ENCODE measurements at places on chromosomes 13 and 19.
A peak's percentile ranks its signal among the peaks of the same experiment; 100 is the strongest.

GRCh38 chr13:65999411-65999810, 1230.7 kb downstream of the PCDH9 start:
- DNase-seq: no peak

GRCh38 chr19:30340771-30341561, 31.2 kb upstream of the ZNF536 start:
- DNase-seq: no peak

DNA sequence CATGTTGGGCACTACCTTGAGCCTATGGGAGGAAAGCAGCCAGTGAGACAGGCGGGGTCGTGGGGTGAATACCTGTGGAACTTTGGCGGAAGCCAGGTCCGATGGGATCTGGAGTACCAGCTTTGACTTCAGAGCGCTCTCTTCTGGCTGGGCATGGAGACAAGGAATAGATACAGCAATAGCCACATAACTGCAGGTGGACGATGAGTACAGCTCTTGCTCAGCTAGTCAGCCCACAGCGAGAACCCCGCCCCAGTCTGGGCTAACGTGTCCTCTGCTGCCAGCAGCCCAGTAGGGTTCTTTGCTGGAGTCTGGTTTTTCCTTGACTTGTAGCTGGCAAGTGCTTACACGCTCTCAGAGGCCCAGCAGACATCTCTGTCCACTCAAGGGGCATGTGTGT, 83.4 kb downstream of the SIPA1L3 start:
- no peak for DNase-seq

DNA sequence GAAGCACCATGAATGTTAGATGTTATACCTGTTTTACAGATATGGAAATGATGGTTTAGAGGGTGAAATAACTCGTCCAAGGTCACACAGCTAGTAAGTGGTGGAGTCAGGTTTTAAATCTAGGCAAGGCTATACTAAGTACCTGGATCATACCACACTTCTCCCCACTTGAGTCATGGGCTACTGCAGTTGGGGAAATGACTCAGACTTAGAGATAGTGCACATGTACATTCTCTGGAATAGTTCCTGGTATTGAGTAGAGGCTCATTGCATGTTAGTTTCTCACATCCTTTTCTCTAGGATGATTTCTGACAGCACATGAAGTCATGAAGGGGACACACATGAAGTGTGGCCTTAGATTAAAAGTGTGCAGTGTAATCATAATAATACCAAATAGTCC, 76.2 kb upstream of the TNFSF11 start:
- DNase-seq: peak; percentile 14

GRCh38 chr19:16441661-16442162, 30.1 kb downstream of the EPS15L1 start:
- DNase-seq: peak; percentile 50

DNA sequence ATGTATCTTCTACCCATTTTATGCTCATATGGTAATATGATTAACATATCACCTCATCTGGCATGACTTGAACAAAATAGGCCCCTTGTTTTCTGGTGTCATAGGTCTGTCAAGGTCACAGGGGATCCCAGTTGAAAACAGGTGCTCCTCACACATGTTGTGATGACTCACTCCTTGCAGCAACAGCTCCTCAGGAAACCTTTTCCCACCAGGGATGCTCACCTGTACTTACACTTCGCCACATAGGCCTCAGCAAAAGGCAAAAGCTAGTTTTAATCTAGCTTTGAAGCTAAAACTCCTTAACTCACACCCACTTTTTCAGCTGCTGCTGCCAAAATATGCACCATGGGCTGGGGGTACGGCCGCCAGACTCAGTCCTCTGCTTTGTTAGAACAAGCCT, 110.0 kb upstream of the SOX21 start:
- DNase-seq: no peak

- no peak for DNase-seq
Observed at GRCh38 chr19:33208371-33208895, 14.3 kb downstream of the LRP3 start.

DNA sequence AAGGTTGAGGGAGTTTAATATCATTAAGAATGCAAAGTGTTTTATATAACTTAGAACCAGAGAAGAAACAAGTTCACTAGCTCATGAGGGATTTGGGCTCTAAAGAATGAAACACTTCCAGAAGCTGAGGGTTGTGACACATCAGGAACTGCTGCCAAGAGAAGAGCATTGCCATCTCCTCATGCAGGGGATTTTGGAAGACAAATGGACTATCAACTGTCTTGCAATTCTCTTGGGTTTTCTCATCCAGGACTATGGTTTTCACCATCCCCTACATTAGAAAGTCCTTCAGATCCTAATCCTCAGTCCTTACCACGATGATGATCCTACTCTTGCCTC, 59.7 kb upstream of the KL start:
- DNase-seq: no peak

- peak; percentile 82 for DNase-seq
Observed at GRCh38 chr19:29528350-29528945, 2.7 kb downstream of the VSTM2B start.

DNA sequence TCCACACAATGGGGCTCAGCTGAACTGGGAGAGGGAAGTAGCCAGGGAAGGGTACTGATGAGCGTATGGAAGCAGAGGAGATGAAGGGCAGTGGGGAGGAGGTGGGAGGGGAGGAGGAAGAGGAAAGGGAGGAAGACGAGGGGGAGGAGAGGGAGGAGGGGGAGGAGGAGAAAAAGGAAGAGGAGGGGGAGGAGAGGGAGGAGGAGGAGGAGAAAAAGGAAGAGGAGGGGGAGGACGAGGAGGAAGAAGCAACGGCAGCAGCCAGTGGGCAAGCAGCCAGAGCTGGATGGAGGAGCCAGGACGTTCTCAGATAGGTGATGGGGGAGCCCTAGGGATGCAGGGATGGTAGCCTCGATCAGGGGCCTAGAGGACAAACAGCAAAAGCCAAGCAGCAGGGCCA, 5.6 kb downstream of the CERS4 start:
- no peak for DNase-seq

DNA sequence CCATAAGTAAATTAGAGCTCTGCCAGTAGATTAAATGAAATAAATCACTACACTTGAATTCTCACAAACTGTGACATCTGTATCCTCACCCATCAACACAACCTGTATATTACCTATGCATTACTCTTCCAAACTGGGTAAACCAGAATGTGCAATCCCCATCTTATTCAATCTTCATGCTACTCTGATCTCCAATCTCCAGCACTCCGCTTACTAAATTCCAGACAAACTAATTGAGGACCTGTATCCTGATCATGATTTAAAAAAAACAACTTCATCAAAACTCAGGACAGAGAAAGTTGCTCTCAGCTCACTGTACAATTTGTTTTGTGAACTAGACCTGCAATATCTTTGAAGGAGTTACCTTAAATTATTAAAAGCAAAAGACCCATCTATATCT, 74.4 kb downstream of the FOXO1 start:
- DNase-seq: no peak

GRCh38 chr19:13817615-13818371, 22.6 kb downstream of the ZSWIM4 start:
- DNase-seq: no peak

DNA sequence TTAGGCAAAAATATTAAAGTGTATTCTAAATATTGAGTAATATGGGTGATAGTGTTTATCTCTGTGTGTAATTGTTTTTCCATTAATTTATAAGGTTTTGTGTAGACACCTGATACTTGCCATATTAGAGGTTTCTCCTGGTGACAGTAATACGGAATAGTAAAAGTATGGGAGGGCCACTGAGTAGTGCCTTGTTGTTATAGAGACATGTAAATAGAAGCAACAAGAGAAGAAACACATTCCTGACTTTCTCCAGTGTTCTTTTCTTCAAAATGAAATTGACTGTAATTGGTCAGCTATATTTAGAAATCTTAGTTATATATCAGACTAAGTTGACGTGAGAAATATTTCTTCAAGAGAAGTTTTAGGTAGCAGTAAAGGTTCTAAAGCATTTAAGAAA, 18.5 kb downstream of the RNASEH2B start:
- no peak for DNase-seq

DNA sequence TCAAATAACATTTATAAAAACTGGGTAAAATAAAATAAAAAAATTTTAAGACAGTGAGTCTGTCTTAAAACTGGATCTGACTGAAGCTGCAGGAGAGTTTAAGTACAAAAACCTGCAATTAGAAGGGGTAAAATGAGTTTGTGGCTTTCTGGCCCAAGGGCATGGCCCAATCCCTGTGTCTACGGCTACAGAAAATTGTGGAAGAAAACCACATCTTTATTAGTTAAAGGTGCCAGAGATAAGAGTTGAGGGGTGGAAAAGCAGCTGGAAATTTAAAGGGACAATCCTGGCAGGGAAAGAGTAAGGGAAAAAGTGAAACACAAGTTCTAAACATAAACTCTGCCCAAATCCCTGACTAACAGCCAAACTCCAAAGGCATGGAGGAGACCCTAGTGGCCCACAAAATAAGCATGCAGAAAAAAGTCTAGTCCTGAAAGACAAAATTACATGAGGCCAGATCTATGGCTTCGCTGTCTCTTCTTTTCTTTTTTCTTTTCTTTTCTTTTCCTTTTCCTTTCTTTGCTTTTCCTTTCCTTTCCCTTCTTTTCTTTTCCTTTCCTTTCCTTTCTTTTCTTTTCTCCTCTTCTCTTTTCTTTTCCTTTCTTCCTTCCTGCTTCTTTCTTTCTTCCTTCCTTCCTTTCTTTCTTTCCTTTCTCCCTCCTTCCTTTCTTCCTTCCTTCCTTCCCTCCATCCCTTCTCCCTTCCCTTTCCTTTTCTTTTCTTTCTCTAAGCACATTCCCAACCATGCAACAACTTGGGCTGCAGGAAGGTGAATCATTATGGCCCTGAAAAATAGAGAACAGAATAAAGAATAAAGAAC, 23.5 kb upstream of the DLEU7 start:
- DNase-seq: no peak

DNA sequence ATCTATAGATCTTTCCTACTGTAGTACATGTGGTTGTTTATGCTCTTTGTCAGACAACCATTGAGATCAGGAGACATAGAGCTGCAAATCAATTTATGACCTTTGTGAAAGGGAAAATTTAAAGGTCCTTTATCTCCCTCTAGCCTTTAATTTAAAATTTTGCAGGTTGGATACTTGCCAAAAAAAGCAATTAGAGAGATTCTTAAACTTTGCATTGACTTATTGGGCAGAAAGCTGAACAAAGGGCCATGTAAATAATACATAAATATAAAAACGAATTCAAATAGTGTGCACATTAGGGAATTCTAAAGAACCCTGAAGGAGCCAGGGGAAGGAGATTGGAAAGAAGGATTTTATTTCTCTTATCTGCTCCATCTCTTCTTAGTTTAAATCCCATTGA, 22.0 kb upstream of the RB1 start:
- no peak for DNase-seq

DNA sequence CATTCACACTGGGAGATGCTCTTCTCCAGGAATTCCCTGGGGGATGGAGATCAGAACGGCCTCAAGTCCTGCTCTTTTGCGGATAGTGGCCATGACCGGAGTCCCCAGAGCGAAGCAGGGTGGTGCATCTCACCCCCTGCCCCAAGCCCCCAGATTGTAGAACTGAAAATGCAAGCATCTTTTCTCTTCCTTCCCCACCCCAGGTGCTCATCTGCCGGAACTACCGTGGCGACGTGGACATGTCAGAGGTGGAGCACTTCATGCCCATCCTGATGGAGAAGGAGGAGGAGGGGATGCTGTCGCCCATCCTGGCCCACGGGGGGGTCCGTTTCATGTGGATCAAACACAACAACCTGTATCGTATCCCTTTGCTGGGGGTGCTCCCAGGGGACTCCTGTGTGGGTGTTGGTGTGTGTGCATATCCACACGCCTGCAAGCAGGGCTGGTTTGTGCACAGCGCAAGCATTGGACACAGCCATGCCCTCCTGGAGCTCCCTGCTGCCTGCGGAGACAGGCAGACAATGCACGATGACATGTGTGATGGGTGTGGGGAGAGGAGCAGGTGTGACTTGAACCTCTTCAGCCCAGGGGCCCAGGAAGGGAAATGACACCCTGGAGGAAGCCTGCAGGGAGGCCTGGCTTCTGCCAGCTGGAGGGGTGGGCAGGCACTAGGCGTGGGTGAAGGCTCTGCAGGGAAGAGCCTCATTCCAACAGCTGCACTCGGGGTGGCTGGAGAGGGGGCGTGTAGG, 5.7 kb downstream of the AP1M1 start:
- no peak for DNase-seq

DNA sequence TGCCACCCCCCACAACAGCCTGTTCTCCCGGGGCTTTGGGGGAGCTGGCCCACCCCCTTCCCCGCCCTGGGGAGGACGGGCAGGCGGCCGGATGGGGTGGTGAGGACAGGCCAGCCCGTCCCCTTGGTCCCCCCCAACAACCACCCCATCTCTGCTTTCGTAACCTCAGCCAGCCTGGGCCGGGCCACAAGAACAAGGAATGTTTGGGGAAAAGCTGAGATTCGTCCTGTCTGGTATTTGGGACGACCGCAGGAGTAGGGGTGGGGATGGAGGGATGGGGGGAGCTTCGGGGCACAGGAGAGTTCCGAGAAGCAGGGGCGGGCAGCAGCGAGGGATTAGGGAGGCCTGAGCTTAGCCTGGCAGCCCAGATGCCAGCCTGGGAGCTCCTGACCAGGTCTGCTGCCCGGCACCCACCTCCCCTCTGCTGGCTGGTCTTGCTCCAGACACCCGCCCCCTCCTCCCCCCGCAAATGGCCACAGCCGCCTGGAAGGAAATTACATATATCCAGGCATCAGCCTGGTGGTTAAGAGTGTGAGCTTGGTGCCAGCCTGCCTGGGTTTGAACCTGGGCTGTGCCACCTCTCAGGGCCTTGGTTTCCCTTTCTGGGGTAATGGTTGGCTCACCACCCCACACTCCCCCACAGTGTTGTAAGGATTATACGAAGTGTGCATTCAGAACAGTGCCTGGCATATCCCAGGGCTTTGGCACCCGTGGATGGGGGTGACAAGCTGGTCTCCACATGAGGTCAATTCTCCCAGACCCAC, at the start of gene PODNL1:
TSS of gene PODNL1 (minus strand) at position 117 of the 764 bp plus-strand sequence. CDS start 236 bp downstream, outside the sequence.
- no peak for DNase-seq

- DNase-seq: no peak
Observed at GRCh38 chr13:32409561-32410421, 18.1 kb downstream of the N4BP2L1 start.

GRCh38 chr13:33992881-33993336, 175.0 kb downstream of the RFC3 start:
- DNase-seq: no peak

- DNase-seq: no peak
Observed at GRCh38 chr13:60074397-60074796, 89.3 kb downstream of the DIAPH3 start.

DNA sequence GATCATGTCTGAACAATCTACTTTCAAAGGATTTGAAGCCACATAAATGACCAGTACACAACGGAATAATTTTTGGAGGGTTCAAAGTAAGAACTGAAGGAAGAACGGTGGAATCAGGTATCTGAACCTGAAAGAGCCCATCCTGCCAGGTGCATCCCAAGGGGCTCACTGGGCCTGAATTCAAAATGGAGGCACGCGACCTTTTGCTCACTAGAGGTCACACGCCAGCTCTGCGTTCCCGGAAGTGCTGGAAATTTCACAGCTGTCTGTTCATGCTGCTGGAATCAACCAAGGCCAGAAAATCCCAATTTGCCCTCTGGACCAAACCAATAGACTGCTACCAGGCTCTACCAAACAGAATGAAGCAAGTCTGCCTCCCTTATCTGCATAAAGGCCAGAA, 4.2 kb upstream of the RASA3 start:
- no peak for DNase-seq

Data from stimulated activated naive CD8-positive, alpha-beta T cell treated with anti-CD3 and anti-CD28 coated beads, Interleukin-15, Interleukin-2, amounts not matched to agents 100 U/mL and 50 U/mL, for 24 hours (primary cell).